Renal cortex interstitium (tissue), 15 donors: ENCODE measurements at places on chromosomes 7 and 10. TPM values are rescaled to one million over a fixed set of nuclear protein-coding genes. Genes with fewer than 3 reads are reported as not detected.

The ZFAND2A gene
- polyA plus RNA-seq: 24.6 TPM

The WASHC2A gene
- 80.8 TPM for polyA plus RNA-seq

The CCDC172 gene
- polyA plus RNA-seq: not detected

The SPACDR gene
- polyA plus RNA-seq: 0.99 TPM

The POU6F2 gene
- polyA plus RNA-seq: 0.35 TPM

The NME8 gene
- polyA plus RNA-seq: 0.20 TPM

The H2BK1 gene
- not detected for polyA plus RNA-seq

The ABCA13 gene
- polyA plus RNA-seq: 0.68 TPM

The DNAJC12 gene
- polyA plus RNA-seq: 12.1 TPM

The GBX1 gene
- polyA plus RNA-seq: 0.19 TPM

The LAMB1 gene
- 760 TPM for polyA plus RNA-seq

The ATOH7 gene
- 1.2 TPM for polyA plus RNA-seq

The EPO gene
- 0.38 TPM for polyA plus RNA-seq

The HOXA5 gene
- 71.1 TPM for polyA plus RNA-seq
